ENCODE measurements at places on chromosomes 3 and 15. TPM values are rescaled to one million over a fixed set of nuclear protein-coding genes. Genes with fewer than 3 reads are reported as not detected.

- DNase-seq: no peak
Measured at GRCh38 chr3:28951772-28952556, 328.9 kb upstream of the RBMS3 start.

- no peak for DNase-seq
Measured at GRCh38 chr3:69129531-69129930, 7.1 kb upstream of the LMOD3 start.

The SNTN gene
- polyA plus RNA-seq: not detected

The TTC21A gene
- polyA plus RNA-seq: 2.8 TPM

- no peak for DNase-seq
Measured at GRCh38 chr15:101062471-101063171, 143.5 kb downstream of the LRRK1 start.

DNA sequence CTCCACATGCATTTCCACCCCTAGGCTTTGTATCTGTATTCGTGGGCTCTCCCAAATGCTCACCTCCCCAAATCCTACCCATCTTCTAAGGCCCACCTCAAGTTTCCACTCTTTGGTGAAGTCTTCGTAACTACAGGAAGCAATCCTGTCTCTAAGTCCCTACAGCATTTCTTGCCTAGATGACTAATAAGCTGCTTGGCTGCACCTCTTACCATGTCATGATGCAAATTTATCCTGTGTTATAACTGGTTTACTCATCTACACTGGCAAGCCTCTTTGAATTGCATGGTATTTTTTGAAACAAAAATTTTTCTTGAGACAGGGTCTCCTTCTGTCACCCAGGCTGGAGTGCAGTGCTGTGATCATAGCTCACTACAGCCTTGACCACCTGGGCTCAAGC lies 73.3 kb downstream of the SETMAR start:
- no peak for DNase-seq

DNA sequence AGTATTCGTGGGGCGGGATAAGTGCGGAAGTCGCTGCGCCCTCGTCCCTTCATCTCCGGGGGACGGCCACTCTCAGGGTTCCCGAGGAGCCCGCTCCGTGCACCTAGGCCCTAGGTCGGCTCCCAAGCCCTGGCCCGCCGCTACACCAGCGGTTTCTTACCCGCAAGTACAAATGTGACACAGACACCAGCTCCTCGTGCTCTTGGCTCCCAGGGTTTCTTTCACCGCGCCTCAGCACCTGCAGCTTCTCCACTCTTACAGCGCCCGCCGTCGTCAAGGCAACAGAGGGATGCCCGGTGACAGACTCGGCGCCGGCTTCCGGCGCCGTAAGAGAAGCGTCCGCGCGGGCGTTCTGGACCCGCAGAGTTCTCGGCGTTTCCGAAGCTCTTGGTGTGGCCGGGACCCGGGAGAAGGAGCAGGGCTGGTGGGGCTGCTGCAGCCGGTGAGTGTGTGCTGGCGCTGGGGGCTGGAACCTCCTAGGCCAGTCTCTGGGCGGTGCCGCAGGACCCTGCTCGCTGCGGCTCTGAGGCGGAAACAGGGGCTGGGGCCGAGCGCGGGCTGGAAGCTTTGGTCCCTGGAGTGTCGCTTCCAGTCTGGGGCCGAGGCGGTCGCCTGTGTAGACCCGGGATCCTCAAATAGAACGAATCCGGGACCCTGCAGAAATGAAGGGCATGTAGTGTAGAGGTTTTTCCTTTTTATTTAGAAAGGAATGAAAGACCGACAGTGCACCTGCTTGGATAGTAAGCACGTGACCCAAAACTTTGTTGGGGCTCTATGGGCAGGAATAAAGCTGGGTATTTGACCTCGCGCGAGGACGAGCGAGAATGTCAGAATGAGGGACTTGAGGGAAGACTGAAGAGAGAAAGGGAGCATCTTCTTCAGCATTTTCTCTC lies 155.4 kb upstream of the GOLGA6L4 start:
- no peak for DNase-seq

The GLDN gene
- polyA plus RNA-seq: 0.17 TPM
